ENCODE measurements at places on chromosomes 5 and 9.
A peak's percentile ranks its signal among the peaks of the same experiment; 100 is the strongest.

DNA sequence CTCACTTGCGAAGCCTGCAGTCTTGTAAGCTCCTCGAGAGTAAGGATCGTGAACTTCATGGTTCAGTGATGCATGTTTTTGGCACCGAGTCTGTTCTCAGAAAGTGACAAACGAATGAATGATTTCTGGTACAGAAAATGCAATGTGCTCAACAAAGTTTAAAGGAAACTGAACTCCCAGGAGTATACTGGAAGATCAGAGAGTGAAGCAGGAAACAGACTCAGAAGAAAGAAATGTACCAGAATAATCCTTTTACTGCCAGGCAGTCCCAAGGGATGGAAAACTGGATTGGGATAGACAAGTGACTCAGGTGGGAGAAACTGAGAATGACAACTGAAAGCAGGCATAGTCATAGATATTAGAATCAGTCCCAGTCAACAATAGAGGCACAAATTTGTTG is 420.6 kb downstream of the CTNND2 start:
- no peak for DNase-seq

DNA sequence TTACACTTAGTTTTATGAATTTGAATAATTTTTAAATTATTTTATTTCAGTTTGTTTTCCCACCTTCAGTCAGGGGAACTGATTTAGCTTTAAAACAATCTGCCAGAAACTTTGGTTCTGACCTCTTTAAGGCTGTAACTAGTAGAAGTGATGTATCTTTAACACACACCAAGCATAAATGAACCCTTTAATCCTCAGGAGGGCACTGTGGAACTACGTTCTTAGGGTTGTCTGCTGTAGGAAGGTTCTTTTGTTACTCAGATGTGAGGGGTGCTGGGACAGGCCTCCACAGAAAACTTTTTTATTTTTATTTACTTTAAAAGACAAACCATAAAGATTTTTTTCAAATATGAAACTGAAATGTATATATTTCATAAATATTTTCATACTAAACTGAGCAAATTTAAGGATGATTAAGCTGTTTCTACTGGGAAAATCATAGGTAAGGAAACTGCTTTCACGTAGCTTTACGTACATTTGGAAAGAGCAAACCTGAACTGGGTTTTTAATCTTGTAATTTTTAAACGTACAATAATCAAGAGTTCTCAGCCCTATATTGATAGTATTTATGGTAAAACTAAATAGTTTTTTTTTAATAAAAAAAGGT is 5.3 kb downstream of the KLF4 start:
- no peak for DNase-seq

- DNase-seq: no peak
Measured at GRCh38 chr9:105457560-105458294, 9.9 kb downstream of the FSD1L start.

DNA sequence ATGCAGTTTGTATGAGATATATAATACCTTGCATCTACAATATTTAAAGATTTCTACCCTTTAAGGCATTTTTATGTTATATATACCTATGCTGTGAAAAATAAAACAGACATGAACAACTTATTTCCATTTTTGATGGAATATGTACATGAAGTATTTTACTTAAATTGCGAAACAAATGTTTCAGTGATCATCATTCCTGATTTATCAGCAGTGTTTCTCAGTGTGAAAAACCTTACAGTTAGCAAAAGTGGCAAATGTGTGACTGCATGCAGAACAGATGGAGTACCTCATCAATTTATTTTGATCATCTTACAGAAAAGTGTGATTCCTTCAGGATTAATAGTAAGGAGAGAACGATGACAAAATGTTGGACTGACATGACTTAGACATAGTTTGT is 43.1 kb downstream of the PRR16 start:
- no peak for DNase-seq

DNA sequence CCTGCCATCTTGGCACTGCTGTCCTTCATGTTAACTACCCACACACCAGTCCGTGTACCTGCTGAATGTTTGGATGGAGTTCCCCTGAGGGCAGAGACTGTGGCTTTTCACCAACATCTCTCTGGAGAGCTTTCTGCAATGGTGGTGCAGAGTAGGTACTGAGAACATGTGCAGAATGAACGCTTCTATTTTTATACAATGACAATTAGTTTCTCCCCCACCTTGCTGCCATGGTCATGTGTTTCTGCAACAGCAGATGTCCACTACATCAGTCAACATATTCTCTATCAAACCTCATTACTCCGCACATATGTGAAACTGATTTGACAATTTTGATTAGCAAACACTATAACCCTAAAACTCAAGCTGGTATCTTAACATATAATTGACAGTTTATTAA is 14.5 kb downstream of the PTCH1 start:
- no peak for DNase-seq

GRCh38 chr5:38757451-38758245 is 88.2 kb upstream of the OSMR start:
- DNase-seq: no peak

DNA sequence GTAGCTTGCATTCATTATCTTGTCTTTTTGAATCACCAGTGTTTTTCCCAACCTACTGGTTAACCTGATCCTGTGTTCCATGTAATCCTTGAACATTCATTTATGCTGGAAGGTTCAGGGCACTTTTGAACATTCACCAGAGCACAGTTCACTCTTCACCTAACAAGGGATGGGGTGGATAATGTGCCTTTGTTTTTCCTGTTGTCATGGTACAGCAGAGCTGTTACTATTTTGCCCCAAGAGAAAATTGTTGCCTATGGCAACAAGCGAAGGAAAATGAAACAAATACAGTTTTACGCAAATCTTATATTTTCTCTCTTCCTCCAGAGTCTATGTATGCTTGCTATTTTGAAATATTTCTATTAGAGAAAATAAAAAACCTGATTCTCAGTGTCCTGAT is 60.3 kb upstream of the RIOK2 start:
- no peak for DNase-seq

DNA sequence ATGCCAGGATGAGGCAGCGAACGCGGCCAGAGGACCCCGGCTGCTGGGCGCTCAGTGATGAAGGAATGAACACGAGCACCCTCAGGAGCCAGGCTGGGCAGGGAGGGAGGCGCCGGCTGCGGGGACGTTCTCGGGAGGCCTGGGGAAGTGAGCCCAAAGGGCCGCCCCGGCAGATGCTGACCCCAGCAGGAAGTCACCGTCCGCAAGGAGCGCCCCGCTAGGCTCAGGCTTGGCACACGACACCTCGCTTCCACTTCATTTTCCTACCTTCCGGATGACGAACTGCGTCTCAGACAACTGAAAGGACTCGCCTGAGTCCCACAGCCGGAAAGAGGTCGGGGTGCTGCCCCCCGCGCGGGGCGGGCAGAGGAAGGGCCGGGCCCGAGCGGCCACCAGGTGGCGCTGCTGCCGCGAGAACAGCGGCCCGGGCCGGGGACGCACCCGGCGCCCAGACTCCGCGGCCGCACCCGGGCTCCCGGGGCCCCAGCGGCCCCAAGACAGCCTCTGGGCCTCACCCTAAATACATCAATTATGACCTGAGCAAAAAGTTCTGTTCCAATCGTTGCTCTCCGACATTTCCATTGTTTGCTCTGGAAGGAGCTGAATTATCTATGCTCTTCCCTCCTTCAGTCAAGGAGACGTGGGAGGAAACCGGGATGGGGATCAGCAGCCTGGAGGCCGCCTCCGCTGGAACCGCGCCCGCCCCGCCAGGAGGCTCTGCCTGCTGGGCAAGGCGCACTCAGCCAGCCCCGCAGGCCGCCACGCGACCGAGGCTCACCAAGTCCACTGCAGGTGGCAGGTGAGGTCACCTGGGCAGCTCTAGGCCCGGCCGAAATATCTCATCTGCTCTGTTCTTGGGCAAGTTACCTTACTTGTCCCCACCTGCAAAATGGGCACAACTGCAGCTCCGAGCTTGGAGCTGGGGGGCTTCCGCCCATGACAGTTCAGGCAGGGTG is 107.0 kb downstream of the ZNF354C start:
- DNase-seq: peak; percentile 80

GRCh38 chr5:22965960-22966359 is 112.8 kb upstream of the CDH12 start:
- DNase-seq: no peak

GRCh38 chr5:132800545-132800944 is 12.6 kb upstream of the SOWAHA start:
- no peak for DNase-seq

GRCh38 chr9:642014-642413 is 199.5 kb upstream of the DMRT1 start:
- DNase-seq: no peak

DNA sequence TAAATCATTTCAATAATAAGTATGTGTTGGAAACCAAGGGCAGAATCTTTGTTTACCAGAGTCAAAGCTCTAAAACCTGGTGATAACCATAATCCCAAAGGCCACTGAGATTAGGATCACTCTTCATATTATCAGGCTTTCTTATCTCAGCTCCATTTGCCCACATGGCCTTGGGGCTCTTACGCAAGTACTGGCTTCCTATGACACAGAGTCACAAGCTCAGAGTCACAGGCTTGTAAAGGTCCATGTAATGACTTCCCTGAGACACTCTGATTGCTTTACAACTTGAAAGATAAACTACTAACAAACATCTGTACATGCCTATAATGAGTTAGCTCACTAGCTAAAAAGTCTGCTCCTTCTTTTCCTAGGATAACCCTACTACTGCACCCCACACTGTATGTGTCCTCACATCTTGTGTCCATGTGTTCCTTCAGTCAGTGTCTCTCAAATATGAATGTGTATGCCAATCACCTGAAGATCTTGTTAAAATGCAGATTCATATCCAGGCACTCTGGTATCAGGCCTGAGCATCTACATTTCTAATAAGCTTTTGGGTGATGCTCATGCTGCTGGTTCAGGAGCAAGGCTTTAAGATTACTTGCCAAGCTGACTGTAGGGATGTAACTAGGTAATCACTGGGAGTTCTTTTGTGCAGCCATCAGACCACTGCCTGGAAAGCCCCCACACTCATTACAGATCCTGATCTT is 28.4 kb downstream of the SEMA6A start:
- DNase-seq: no peak

DNA sequence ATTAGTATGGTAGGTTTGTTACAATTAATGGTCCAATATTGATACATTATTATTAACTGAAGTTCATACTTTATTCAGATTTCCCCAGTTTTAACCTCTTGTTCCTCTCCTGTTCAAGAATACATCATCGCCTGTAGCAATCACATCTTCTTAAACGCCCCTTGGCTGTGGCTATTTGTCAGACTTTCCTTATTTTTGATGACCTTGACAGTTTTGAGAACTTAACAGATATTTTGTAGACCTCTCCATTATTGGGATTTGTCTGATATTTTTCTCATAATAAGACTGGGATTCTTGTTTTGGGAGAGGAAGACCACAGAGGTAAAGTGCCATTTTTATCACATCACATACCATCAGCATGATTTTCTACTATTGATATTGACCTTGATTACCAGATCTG is 112.3 kb upstream of the MARCHF11 start:
- no peak for DNase-seq

GRCh38 chr9:135297456-135298075 is 182.0 kb upstream of the PPP1R26 start:
- DNase-seq: no peak

GRCh38 chr5:116009806-116010205 is 22.5 kb upstream of the ARL14EPL start:
- no peak for DNase-seq

GRCh38 chr9:32550150-32550561 is 2.0 kb upstream of the SMIM27 start:
- DNase-seq: peak; percentile 9

DNA sequence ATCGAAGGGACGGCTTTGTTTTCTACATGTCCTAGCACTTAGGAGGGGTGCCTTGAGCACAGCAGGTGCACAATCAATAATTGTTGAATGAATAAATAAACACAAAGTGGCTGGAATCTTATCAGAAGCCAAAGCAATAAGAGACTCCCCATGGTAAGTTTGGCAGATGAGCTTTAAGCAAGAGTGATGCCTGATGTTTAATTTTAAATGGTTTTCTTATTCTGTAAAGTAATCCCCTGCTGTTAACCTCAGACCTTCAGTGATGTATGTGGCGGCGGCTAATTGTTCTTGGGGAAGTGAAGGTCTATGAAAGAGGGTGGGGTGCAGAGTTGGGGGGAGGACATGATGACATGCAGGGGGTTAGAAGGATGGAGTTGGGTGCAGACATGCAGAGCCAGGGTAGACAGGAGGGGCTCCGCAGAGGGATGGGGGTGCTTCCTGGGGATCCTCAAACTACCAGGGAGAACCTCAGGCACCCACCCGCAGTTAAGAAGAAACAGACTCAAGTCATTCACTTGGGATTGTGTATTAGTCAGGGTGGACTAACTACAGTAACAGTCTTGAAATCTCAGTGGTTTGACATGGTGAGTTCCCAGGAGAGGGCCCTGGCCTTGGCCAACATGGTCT is 65.7 kb upstream of the SHB start:
- no peak for DNase-seq

DNA sequence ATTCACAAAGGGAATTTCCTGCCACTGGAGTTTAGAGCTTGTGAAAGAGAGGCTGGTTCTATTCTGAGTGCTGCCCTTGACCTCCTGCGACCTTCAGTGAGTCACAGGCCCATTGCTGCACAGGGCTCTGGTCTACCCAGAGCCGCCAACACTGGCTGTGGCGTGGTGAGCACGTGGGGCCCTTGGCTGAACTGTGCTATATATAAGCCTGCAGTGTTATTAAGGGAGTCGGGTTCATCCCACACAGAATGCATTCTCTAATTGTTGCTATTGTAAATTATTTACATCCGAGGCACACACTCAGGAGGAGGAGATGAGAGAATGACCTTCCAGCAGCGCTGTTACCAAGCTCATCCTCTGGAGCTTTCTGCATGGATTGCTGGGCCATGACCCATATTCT is 47.1 kb downstream of the BRINP1 start:
- peak; percentile 16 for DNase-seq

DNA sequence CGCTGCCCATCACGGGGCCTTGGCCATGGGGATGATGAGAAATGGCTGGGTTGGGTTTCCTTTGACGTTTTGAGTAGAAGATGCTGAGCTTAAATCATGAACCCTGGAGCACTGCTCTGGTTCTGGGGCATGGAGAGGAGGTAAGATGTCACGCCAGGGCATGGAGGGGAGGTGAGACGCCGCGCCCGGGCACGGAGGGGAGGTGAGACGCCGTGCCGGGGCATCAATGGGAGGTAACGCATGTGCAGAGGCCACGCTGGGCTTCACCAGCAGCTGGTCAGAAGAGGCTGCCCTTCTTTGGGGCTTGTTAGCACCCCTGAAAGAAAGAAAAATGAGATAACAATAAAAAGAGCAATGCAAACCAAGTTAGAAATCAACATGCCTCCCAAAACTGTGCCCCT is 322.5 kb upstream of the IRX4 start:
- no peak for DNase-seq

DNA sequence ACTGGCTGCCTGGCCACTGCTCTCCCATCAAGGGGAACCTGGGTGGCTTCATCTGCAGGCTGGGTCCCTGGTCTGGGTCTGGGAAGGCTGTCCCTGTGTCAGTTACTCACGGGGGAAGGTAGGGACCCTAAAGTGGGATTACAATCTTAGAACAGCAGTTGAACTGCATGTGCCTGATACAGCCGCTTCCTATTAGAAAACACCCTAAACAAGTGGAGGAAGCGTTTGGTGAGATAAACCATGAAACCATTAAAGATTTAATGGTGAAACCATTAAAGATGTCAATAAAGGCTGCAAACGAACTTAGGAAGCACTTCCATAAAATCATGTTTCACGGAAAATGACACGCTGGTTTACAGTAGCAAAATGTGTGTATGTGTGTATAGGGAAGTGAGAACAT is 2.5 kb upstream of the GFI1B start:
- DNase-seq: no peak
